ENCODE measurements at places on chromosomes 6 and 20.
A peak's percentile ranks its signal among the peaks of the same experiment; 100 is the strongest.

DNA sequence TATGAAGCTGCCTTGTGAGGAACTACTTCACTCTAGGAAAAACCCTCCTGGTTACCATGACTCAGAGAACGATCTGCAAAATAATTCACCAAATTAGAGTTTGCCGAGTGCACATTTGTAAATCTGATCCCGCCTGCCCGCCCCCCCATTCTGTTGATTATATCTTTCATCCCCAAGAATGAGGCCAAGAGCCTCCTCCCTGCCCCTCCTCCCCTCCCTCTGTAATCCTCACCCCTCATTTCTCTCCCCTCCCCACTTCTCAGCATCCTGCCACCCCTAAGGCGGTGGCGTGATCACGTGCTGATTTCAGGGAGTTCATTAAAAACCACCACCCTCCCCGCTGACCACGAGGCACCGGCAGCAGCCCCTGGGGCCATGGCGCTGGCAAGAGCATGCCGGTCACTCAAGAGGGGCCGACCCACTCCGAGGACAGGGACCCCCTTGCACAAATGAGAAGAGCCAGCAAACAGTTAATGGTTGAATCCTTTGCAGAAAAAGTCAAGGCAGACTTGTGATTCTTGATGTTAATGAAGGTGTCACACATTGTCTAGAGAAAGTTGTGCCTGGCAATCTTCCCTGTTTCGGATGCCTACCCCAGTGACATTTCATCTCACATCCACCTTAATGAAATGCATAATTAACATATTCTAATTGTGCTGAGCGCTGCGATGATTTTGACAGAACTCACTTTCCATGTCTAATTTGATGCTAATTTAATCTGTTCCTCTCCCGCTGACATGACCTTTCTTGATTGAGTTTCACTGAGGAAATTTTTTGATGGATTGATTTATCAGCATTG, 247.9 kb downstream of the ZNF217 start:
- ATAC-seq, result no peak

GRCh38 chr6:155523821-155524651, 68.4 kb upstream of the NOX3 start:
- ATAC-seq, result peak; percentile 79

- no peak for ATAC-seq
These were observed 10.8 kb downstream of the TRIM26 start for GRCh38 chr6:30202366-30202765.

- ATAC-seq, result no peak
These were observed 280.3 kb downstream of the HACE1 start for GRCh38 chr6:104579310-104579863.

- ATAC-seq, result peak; percentile 87
These were observed 215.2 kb downstream of the TMEM242 start for GRCh38 chr6:157107915-157108651.

DNA sequence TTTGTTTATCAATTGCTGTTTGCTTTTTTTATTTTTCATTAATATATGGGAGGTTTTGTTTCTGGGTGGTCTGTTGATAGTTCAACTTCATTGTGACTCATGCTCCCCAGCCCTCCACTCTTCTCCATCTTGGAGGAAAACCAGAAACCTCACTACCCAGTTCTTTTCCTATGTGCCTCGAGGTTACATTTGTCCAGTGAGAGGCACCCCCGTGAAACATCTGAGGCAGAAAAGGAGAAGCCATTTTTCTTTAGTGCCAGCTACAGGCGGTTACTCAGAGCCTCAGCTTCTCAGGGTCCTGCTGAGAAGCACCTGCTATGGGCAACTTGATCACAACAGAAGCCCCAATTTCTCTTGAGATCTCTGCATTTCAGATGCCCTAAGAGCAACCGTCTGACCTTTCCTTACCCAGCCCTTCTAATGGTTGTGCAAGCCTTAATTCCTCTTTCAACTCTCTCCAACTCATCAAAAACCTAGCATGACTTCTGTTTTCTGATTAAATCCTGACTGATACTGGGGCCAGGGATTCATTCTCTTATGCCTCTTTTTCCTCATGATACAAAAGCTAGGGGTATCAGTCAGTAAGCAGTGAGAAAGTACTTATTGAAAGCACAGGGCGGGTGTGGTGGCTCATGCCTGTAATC, 144.6 kb downstream of the ELOVL4 start:
- ATAC-seq, result no peak

GRCh38 chr20:41166201-41167117, 29.1 kb downstream of the PLCG1 start:
- peak; percentile 6 for ATAC-seq

GRCh38 chr20:4090756-4091489, 75.6 kb upstream of the RNF24 start:
- ATAC-seq, result no peak

- peak; percentile 71 for ATAC-seq
These were observed 154.7 kb downstream of the JARID2 start for GRCh38 chr6:15400572-15401004.

DNA sequence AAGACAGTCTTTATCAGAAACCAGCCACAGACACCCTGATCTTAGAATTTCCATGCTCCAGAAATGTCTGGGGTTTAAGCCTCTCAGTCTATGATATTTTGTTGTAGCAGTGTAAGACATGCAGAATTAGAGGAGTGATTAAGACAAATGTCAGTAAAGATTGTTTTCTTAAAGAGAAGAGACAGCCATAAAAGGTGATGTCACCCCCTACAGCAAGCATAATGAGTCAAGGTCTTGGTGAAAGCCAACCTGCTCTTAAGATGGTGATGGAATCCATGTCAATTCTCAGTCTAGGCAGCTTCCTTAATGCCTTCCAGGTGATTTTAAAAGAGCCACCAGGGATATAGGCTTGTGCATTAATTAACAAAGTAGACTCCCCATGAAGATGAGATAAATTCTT, 849.9 kb upstream of the EPHA7 start:
- no peak for ATAC-seq

GRCh38 chr6:160427312-160428068, 79.3 kb downstream of the SLC22A3 start:
- no peak for ATAC-seq

DNA sequence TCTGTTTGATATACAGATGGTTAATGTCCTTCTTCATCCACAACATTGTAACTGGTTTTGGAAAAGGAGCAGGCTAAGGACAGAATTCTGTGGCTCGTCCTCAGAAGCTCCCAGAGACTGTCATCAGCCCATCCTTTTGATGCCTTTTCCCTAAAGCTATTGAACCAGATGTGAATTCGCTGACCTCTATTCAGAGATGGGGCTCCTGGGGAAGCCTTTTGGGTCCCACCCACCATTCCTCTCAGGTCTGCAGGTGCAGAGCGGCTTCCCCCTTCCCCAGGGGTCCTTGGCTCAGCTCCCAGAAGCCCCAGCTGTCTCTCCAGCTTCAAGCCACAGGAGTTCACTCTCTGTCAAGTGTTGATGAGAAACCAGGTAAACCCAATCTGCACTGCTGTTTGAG, 191.7 kb downstream of the SMOC2 start:
- ATAC-seq, result no peak

GRCh38 chr6:160544802-160545201, 119.3 kb downstream of the LPA start:
- ATAC-seq, result no peak

DNA sequence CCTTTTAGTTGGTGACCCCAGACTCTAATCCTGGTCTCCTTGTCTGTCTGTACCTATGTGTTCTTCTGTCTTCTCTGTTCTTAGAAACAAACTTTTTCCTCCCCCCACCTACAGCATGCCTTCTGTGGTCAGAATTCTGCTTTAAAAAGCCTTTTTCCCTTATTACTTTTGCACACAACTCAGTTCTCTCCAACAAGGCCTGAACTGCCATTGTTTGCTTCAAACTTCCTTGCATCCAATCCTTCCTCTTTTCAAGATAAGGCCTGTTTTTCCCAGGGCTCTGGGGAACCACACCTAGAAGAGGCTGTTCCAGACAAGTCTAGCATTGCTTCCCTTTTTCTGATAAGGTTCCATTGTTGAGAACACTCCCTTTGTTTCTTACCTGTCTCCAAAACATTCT, 22.2 kb upstream of the NCOA3 start:
- no peak for ATAC-seq

GRCh38 chr20:5720696-5721095, 29.5 kb upstream of the SHLD1 start:
- ATAC-seq, result no peak

- no peak for ATAC-seq
These were observed 30.2 kb downstream of the RANBP9 start for GRCh38 chr6:13681305-13682061.

- no peak for ATAC-seq
These were observed 10.4 kb upstream of the COL10A1 start for GRCh38 chr6:116136373-116136772.

DNA sequence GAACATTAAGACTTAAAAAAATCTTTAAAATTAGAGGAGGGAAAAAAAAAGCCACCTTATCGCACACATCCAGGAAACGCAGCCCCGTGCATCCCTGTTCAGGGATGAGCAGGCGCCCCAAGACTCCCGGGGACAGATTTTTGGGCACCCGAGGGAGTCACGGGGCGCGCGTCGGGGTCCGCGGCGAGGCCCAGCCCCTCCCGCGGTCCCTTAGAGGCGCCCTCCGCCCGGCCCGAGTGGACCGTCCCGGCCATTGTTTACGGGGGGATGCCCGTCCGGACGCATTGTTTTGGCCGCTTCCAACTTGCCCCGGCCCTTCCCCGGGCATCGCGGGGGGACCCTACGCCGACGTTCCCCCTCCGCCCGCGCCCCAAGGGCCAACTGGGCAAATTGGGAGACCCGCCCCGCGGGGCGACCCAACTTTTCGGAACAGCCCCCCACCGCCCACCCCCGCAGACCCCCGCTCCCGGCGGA, 610 bp downstream of the ZNF217 start:
- peak; percentile 2 for ATAC-seq

GRCh38 chr6:56685102-56685733, 42.5 kb upstream of the DST start:
- no peak for ATAC-seq

DNA sequence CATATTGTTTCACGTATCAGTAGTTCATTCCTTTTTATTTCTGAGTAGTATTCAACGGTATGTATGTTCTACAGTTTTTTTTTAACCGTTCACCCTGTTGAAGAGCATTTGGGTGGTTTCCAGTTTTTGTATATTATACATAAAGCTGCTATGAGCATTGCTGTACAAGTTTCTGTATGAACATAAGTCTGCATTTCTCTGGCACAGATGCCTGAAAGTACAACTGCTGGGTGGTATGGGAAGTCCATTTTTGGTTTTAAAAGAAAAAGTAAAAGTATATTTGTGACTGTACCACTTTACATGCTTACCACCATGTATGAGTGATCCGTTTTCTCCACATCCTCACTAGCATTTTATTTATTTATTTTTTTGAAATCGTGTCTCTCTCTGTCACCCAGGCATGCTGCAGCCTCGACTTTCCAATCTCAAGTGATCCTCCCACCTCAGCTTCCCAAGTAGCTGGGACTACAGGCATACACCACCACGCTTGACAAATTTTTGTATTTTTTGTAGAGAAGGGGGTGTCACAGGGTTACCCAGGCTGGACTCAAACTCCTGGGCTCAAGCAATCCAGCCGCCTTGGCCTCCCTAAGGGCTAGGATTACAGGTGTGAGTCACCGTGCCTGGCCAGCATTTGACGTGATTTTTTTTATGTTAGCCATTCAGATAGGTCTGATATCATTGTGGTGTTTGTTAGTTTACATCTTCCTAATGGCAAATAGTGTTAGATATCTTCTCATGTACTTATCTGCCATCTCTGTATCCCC, 11.0 kb upstream of the SIM1 start:
- ATAC-seq, result no peak

DNA sequence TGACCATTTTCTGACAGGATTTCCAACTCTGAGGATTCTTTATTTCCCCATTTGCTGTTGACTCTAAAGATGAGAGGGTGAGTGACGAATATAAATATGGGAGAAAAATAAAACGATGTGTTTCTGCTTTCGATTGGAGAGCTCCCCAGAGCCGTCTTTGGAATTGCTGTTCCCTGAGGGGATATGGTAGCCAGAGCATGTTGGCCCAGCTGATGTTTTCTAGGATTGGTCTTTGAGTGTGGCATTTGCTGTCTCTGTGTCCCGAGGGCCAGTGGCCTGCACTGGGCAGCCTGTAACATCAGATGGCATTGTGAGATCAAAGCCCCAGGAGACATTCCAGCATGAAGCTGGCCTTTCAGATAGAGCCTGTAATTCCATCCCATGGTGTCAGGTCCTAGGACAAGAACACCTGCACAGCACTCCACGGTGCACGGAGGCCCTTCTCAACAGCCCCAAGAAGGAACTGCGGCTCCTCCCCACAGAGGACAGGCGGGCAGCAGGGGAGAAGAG, 26.7 kb downstream of the PKIG start:
- ATAC-seq, result no peak

DNA sequence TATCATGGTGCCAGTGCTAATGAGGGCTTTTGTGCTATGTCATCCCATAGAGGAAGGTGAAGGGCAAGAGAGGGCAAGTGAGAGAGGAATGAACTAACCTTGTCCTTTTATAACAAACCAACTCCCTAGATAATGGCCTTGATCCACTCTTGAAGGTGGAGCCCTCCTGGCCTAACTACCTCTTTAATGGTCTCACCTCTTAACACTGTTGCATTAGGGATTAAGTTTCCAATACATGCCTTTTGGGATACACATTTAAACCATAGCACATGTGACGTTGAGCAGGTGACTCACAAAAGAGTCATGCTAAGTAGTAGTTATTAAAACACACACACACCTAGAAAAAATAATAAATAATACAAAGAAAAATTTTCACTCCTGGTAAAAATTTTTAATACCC, 36.9 kb downstream of the CCN2 start:
- ATAC-seq, result no peak

- ATAC-seq, result no peak
These were observed 280.9 kb downstream of the CDH26 start for GRCh38 chr20:60238992-60239660.

- no peak for ATAC-seq
These were observed 13.8 kb downstream of the VAPB start for GRCh38 chr20:58402827-58403226.

GRCh38 chr6:21538186-21538798, 55.3 kb upstream of the SOX4 start:
- peak; percentile 78 for ATAC-seq

DNA sequence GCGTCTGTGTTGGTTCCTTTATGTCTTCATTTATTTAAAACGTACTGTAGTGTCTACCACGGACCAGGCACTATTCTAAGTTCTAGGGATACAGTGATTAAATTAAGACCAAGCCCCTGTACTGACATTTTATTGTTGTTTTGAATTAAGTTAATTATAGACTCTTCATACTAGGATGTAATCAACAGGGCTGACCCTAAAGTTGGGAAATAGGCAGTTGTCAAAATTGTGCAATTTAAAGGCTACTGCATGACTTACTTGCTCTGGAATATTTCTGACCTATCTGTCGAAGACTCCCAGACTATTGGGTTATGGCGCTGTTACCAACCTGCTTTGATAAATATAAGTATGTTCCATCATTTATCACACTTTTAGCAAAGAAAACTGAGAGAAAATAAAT, 6.7 kb downstream of the MYO6 start:
- no peak for ATAC-seq

DNA sequence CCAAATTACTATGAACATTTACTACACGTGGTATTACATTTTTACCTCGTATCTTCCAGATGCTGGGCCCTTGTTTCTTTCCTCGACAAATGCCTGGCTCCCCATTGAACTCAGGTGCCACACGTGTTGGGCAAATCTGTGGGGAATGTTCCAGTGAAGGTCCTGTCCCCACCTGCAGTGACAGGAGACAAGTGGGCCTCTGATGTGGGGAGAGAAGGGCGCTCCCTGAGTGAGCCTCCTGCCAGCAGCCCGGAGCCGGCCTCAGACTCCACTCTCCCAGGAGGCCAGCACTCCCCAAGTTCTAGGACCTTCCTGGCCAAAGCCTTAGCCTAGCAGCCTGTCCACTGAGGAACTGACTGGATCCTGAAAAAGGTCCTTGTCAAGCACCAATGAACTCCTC, 21.7 kb upstream of the SCML4 start:
- ATAC-seq, result no peak
